ENCODE measurements at places on chromosomes 13 and 19.
A peak's percentile ranks its signal among the peaks of the same experiment; 100 is the strongest.

GRCh38 chr19:51064534-51065220, at the start of gene KLK13:
TSS of gene KLK13 (minus strand) at chr19:51065092. CDS start at chr19:51065067, 25 bp downstream.
- DNase-seq, result no peak

GRCh38 chr13:112733661-112734379, 44.0 kb downstream of the ATP11A start:
- DNase-seq, result no peak

DNA sequence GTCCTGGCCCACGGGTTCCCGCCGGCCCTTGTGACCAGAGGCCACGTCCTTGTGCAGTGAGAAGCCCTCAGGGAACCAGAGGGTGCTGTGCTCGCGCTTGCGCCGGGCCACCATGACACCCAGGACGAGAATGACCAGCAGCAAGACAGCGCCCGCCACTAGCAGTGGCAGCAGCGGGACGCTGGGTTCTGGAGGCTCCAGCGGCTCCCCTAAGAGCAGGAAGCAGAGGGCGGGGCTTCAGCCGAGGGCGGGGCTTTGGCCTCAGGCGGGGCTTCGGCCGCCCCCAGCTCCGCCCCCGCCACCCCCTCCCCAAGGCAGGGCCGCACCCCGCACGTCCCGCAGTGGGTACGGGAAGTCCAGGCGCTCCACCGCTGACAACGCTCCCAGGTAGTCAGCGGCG, 30.4 kb downstream of the NOTCH3 start:
- no peak for DNase-seq

DNA sequence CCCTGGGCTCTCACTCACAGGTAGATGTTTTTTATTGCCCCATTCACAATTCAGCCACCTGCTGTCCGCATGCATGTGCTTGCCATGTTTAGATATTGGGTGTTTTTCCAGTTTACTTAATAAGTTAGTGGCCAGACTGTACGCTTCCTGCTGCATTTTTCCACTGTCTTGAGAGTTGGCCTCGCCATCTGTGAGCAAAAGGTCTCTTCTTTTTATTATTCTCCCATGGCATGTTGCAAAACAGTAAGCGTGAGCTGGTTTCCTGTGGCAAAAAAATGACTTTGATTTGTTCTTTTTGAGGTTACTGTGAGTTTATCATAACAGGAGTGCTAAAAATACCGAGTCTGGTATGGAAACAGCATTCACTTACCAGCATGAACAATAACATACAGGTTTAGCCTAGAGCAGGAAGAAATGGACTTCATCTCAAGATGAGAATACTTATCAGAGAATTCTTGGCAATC, 46.0 kb downstream of the SAE1 start:
- peak; percentile 22 for DNase-seq

GRCh38 chr13:93320942-93321341, 94.3 kb downstream of the GPC6 start:
- no peak for DNase-seq

- no peak for DNase-seq
Observed at GRCh38 chr19:52273301-52273700, 3.9 kb downstream of the ZNF766 start.

DNA sequence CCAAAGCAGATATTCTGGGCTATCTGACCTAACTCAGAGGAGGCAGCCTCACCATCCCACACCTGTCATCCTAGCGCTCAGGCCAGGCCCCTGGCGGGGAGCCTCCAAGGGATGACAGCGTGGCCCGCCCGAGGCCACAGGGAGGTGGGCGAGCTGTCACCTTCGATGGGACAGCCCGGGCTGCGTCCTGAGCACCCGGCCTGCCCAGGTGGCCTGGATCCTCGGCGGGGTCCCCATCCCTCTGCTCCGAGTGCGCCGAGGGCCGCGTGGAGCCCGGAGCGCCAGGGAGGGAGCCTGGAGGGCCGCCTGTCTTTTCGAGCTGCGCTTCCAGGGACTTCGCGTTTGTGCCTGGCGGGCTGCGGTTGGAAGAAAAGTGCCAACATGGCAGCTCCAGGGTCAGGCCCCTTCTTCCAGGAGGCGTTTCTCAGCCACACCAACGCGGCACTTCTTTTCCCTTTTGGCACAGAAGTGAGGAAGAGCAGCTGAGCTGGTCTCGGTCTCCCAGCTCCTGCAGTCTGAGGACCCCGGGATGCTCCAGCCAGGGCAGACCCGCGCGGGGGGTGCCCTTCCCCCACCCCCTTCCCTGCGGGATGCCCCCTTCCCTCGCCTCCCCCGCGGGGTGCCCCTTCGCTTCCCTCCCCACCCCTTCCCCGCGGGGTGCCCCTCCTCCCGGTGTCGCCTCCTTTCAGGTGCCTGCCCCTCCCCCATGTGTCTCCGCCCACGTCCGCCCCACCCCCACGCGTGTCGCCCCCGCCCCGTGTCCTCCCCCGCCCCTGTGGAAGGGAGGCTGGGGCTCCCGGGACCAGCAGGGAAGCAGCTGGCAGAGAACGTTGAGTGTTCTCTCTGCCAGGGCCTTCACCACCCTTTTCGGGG, 42.3 kb downstream of the GJA3 start:
- no peak for DNase-seq

DNA sequence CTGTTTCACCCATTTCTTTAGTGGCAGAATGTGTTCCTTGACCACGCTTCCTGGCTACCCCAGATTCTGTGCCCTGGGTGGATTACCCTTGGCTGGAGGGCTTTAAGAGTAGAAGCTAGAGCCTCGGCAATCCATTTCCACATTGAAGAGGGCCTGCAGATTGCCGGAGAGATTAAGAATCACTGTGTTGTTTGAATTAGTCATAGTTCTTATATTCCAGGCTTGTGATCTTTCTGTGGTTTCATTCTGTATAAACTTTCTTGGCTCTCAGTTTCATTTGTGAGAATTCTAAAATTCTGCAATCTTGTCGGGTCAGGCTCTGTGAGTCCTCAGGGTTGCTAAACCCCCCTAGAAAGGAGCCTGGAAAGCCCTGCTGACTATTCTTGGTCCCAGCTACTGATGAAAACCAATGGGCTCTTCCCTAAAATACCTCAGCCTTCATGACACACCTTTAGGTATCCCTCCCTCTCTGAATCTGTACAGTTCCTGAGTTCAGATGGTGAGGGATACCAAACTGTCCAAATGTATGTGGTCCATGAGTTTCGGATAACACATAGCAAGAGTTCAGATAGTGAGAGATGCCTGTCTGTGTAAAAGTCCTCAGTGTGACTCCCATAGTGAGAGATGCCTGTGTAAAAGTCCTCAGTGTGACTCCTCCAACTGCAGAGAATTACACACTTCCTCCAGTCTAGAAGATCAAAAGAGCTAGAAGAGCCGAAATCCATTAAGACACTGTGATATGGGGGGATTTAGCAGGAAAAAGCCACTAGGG, 4.3 kb downstream of the PHF11 start:
- no peak for DNase-seq

DNA sequence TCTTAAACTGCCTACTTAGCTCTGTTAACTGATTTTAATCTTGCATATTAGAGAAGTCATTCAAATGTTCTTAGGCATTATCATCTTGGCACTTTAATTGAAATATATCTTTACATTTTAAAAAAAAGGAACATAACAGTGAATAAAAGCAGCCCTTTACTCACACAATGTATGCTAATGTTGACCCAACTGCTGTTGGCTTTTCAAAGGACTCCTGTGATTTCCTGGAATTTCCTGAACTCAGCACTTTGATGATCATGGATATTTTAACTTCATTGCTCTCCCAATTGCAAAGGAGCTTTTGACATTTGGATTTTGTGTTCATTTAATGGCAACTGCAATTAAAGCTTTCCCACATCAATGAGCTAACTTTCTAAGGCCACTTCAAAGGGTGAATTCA, 1230.3 kb downstream of the DIAPH3 start:
- DNase-seq, result no peak

DNA sequence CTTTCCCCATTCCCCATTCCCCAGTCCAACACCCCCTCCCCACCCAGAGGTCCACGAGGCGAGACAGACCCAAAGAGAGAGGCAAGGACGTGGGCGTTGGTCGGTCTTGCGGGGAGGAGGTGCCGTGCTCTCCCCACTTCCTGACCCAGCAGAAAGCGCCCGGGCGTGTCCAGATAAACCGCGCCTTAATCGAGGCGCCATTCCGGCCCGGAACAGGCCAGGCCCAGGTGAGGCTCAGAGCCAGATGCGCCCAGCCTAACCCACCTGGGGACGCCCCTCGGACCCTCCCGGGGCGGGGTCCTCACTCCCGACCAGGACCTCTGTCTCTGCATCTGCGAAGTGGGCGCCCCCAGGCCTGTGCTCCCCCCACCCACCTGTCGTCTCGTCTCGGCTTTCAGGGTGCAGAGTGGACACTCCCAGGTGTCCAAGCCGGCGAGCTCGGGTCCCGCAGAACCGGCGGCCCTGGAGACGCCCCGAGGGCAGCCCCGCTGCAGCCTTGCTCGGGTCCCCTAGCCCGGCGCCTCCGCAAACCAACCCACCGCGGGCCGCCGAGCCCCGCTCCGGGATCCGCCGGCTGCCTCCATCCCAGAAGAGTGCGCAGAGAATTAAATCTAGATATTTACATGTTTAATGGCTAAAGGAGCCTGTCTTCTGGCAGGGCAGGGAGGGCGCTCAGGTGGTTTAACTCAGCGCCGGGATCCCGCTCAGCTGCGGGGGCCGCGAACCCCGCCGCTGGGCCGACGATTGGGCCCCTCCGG, 5.0 kb upstream of the ONECUT3 start:
- no peak for DNase-seq

DNA sequence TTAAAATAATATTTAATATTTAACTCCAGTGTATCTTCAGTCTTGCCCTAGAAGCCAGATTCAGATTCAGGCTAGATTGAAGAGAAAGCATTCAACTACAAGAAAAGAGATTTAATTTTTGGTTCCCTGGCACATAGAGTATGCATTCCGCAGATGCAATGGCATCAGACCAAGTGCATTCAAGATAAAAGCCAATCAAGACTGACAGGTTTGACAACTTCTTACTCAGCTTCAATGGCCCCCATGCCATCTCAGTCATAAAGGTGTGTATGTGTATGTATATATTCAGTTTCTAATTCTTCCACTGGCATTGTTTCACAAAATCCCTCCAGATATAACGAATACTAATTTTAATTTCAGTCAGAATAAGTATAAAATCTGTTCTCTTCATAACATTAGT, 650.8 kb upstream of the GPC6 start:
- DNase-seq, result no peak

DNA sequence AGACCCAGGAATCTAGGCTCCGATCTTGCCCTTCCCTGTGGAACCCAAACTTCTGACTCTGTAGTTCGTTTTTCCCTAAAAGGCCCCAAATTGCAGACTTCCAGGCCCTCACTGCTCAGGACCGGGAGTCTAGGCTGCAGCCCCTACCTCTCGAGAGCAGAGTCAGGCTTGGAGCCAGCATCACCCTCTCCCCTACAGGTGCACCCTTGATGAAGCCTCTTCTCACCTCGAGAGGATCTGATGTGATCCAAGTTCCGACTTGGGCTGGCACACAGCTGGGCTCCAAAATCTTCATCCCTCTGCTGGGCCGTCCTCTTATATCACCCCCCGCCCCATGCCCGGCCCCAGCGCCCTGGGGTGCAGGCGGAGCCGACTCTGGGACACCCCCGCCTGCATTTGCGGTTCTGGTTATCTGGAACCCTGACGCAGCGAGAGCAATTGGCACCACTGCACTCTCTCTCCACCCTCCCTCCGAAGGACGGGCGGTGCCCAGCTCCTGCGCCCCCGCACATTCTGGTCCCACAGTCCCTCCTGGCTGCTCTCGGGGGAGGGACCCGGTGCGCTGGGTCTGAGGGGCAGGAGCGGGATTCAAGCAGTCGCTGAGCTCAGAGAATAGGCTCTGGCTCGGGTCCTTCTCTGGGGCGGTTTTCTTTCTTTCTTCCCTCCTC, at the start of gene KLK7:
TSS of gene KLK7 (minus strand) at position 293 of the 668 bp plus-strand sequence. CDS start 1,518 bp downstream, outside the sequence.
- DNase-seq, result no peak

GRCh38 chr13:81988567-81988966, 1647.6 kb upstream of the SPRY2 start:
- DNase-seq, result no peak

- DNase-seq, result no peak
Observed at GRCh38 chr13:20222553-20222952, 9.6 kb downstream of the GJB6 start.

- DNase-seq, result no peak
Observed at GRCh38 chr19:39254531-39255345, 6.1 kb upstream of the IFNL4 start.

- no peak for DNase-seq
Observed at GRCh38 chr13:95367309-95367843, 66.1 kb upstream of the ABCC4 start.

GRCh38 chr19:9528757-9529336, 9.6 kb downstream of the ZNF426 start:
- DNase-seq, result no peak

DNA sequence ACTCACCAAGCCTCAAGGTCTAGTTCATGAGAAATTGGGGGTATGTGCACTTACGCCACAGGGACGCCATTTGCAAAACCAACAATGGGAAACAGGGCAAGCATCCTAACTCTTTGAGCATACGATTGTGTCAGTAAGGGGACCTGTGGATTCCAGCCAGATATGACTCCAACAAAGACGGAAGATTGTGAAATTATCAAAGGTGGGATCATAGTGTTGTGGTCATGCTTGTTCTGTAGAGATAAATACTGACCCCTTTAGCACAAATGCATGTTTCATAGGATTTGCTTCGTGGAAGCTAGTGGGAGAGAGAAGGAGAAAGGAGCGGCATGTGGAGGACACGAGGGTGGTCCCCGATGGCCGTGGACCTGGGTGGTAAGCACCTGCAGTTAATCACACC, 37.8 kb downstream of the GATAD2A start:
- no peak for DNase-seq

GRCh38 chr19:16144216-16144581, 714 bp downstream of the HSH2D start:
- DNase-seq, result no peak

GRCh38 chr13:99819967-99820366, 151.6 kb downstream of the ZIC5 start:
- DNase-seq, result no peak

- DNase-seq, result no peak
Observed at GRCh38 chr13:113095146-113096051, 10.2 kb upstream of the F7 start.

- DNase-seq, result no peak
Observed at GRCh38 chr13:33691980-33692379, 126.0 kb upstream of the RFC3 start.

DNA sequence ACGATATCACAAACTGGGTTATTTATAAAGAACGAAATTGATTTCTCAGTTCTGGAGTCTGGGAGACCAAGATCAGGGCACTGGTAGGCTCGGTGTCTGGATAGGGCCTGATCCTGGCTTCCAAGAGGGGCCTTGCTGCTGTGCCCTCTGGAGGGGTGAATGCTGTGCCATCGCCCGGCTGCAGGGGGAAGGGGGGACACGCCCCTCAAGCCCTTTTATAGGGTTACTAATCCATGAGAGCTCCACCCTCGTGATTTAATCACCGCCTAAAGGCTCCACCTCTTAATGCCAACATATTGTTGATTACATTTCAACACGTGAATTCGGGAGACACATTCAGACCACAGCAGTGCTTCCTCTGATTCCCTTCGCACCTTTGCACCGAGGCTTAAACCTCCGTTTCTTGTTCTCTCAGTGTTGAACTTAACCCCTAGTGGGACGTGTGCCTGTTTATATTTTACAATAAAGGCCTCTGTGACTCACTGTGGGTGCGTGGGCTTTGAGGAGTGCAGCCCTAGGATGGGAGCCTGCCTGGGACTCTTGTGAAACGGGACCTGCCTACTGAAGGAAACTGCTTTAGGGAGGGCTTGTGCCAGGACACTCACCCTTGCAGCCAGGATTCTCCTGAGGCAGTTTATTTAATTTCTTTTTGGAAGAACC, 52.4 kb upstream of the SPATA13 start:
- no peak for DNase-seq

GRCh38 chr13:29801737-29802305, 48.6 kb downstream of the UBL3 start:
- no peak for DNase-seq

Data from stimulated activated CD4-positive, alpha-beta T cell treated with anti-CD3 and anti-CD28 coated beads, Interleukin-2, amount 100 ng/mL, for 24 hours (primary cell).